Muscle of arm (tissue), 14 donors: ENCODE measurements at places on chromosomes 2 and 18.

GRCh38 chr2:233410196-233410760 is 56.0 kb downstream of the DGKD start:
- no peak for DNase-seq

GRCh38 chr2:47360927-47361326 is 42.0 kb upstream of the MSH2 start:
- no peak for DNase-seq

- no peak for DNase-seq
Observed at GRCh38 chr2:86301711-86302202, 35.7 kb downstream of the REEP1 start.

GRCh38 chr2:127102521-127103242 is 4.3 kb downstream of the BIN1 start:
- no peak for DNase-seq

GRCh38 chr2:36425608-36426355 is 70.2 kb downstream of the CRIM1 start:
- DNase-seq = no peak

DNA sequence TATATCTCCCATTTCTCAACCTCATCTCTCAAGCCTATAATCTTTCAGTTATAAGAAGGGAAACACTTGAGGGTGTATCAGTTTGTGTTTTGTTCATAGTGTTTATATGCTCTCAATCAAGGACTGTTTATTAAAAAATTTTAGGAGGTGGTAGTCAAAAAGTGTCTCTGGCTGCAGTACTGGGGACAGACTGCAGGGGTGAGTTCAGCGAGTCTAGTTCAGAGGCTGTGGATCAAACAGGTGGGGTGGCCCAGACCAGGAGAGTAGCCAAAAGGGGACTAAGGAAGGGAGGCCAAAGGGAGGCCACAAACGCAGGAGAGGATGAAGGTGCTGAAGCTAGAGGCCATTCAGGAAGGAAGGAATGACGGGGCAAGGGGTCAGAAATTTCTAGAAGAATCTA is 136.3 kb downstream of the MSH2 start:
- DNase-seq = no peak

DNA sequence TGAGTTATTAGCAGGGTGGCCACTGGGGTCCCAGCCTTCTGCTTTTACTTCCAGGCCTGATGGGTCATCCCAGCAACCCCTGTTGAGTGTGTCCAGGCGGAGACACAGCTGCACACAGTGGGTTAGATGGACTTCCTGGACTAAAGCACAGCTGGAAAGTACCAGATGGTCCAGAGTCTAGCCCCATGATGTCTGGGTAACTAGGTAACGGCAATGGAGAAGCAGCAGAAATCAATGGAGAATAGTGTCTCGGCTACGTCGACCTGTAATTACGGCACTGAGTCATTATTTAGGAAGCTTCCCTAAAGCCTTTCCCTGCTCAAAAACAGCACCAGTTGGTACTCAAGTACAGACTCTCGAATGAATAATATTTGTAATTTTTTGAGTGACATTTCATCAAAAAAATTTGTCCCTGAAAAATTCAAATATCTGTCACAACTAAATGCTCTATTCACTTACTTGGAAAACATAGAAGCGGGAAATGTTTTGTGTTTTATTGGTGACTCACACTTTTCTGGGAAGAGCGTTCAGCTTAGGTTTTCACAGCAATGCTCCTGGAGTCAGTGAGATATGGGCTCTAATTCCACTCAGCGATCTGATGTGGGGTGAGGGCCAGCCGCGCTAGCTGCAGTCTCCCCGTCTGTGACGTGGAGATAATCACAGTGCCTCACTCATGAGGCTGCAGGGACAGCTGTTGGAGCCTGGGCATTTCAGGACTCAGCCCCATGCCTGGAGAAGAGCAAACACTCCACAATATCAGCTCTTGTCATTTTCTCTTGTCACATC is 16.2 kb upstream of the ARL4C start:
- no peak for DNase-seq

- DNase-seq = no peak
Observed at GRCh38 chr2:100136310-100136709, 6.1 kb downstream of the AFF3 start.

- DNase-seq = no peak
Observed at GRCh38 chr2:97914691-97915213, 81.0 kb downstream of the TMEM131 start.

- DNase-seq = no peak
Observed at GRCh38 chr2:71906357-71906973, 241.2 kb downstream of the CYP26B1 start.

DNA sequence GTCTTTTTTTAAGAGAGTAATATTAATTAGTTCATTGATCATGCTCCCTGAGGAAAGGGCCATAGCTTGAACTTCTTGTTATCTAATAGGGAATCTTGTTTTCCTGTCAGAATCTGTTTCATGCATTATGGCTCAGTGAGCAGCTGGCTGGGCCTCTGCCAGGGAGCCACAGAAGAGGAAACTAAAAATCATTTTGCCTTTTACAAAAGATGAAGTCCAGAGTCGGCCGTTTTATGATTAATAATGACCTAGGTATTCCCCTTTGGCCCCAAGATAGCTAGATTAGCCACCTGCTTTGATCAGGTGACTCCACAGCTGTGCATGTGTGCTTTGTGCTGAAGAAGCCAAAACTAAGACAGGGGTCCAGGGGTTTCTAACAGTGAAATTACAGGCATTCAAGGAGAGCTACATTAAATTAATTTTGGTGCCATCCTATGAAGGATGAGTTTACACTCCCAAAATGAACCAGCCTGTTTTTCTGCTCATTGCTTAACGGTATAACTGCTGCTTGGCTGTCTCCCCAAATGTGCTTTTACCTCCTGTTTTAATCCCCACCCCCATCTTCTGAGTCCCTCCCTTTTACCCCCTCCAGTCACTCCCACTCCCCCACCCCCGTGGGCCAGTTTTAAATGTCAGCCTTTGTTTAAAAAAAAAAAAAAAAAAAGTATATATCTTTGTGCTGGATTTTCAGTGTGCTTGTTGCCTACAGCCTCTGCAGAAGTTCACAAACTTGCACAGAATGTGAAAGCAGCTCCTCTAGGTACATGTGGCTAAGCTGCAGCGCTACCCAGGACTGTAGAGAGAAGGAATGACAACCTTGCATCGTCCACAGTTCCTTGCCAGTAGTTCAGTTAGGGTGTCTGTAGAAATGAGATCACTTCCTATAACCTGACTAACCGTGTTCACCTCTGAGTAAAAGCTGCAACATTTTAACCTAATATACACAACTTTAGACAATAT is 93.1 kb downstream of the CABLES1 start:
- DNase-seq = no peak

DNA sequence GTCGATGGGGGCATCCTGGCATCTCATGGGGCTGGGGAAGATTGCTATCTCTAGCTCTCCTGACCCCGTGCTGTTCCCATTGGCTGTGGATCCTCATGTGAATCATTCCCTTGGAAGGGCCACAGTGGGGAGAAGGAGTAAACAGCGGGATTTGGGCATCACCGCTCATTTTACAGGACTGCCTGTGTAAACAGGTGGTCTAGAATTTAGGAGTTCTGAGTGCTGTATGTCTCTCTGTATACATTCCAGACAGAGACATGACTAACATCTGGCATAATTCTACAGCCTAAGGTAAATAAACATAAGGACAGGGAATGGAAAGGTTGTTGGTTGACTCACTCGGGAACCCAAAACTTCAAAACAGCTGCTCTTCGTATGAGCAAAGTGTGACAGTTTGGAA is 92.7 kb downstream of the COPS8 start:
- no peak for DNase-seq

DNA sequence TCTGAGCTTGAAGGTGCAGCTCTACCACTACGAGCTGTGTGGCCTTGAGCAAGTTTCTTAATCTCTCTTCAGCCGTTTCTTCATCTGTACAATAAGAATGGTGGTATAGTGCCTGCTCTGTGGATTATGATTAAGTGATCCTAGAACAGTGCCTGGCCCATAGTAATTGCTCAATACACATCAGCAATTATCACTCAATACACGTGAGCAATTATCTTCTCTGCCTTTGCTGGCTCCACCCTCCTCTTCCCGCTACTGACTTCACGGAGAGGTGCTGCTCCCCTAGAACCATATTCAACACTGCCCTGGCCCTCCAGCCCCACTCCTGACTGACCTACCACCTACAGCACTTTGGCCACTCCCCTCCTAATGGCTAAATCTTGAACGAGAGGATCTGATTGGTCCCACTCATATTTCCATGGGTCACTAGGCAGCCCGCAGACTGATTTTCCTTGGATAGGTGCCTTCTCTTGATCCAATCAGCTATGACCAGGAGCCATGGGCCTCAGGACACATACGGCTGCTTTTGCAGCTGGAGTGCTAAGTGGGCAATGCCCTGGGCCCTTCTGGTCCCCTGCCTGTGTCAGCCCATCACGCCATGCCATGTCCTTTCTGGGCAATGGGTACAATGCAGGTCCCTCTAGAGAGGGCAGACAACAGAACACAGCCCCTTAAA is 77.5 kb downstream of the STPG4 start:
- DNase-seq = no peak

DNA sequence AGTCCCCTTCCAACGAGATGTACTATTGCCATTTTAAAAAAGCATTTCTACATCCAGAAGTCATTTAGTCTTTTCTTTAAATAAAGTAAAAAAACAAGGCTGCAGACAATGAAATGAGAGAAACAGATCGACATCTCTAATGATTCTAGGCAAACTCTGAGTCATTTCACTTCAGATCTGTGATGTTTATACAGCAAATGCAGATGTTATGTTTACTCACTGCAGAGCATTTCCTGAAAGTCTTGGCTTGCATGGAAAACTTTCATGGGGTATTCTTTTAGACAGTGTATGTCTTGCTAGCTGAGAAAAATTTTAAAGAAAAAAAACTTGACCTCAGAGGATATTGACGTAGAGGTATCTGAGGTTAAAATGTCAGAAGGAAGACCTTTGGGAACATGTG is 797.4 kb downstream of the CNTNAP5 start:
- no peak for DNase-seq

- no peak for DNase-seq
Observed at GRCh38 chr2:185665251-185665814, 73.3 kb upstream of the FSIP2 start.

DNA sequence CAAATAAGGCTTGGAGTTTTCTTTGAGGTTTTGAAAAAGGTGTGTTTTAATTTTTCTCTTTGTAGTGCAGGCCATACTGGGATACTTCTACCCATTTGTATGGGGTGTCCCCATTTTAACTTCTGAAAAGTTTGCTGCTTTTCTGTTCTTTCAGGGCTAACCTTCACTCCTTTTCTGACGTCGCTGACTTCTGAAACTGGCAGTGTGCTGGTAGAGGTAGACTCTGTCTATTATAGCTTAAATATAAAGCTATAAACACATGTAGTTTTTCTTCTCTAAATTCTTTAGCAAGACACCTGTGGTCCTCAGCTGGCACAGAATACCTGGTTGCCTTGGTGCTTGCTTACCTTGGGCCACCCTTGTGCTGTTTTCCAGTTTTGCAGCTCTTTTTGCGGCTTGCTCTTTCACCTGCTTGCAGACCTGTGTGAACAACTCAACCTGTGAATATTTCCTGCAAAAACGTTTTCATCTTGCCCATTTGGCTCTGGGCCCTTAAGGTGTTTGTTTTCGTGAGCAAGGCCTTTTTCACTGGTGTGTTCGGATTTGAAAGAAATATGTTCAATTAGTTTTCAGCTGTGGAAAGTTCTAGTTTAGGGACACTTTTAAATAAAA is 42.2 kb downstream of the PHLPP1 start:
- no peak for DNase-seq

GRCh38 chr18:22466608-22467395 is 49.1 kb upstream of the CTAGE1 start:
- no peak for DNase-seq

- no peak for DNase-seq
Observed at GRCh38 chr2:150142561-150142960, 344.9 kb downstream of the RND3 start.

DNA sequence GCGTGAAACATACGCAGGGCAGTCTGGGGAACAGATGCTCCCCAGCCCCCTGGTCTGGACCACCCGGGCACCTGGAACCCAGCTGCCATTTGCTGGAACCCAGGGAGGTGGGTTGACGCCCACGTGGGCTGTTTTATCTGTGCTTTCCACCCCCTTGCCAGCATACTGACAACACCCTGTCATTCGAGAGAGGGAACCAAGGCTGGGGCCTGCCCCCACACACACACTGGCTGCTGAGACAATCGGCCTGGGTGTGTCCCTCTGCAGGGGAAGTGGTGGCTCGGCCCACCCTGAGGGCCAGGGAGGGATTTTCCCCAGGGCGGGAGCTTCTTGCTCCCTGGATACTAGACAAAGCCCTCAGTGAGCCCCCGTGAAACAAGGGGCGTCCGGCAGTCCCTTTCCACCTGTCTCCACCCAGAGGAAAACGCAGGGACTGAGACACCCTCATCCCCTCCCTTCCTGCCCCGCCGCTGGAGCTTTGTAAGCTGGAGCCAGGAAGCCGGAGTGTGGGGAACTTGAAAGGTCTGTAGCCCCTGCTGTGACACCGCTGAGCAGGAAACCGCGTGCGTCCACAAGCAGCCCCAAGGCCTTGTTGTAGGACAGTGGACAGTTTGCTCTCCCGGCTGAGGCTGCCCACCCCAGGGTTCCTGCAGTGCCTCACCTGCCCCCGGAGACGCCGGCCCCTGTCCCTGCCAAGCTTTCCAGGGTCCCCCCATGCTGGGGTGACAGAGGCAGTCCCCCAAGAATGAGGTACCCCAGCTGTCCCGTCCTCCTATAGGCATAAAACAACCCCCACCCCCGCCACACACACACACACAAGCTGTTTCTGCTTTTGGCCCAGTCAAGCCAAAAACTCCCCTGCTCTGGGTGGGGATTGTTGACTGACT is 14.1 kb upstream of the KLF11 start:
- DNase-seq = no peak

- no peak for DNase-seq
Observed at GRCh38 chr18:24590946-24591345, 130.5 kb downstream of the HRH4 start.

GRCh38 chr18:43825768-43826167 is 548.5 kb upstream of the SYT4 start:
- DNase-seq = no peak

GRCh38 chr18:29594493-29594892 is 1417.6 kb upstream of the CDH2 start:
- DNase-seq = no peak

DNA sequence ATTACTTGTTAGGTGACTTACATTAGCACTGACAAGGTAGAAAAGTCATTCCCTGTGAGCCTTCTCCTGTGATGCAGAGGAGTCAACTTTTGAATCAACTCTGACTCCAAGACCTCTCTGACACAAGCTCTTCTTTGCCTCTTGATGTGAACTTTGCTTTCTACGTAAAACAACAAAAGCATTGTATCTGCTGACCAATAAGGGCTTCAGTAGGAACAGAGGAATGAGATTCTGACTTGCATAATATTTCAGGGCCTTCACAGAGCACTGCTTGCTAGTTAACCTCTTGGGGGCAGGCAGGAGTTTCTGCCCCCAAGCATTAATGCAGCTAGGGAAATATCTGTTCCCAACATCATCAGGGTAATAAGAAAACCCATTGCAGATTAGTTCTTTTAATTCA is 791.5 kb downstream of the BCL11A start:
- DNase-seq = no peak

- DNase-seq = no peak
Observed at GRCh38 chr18:47936952-47937351, 6.5 kb upstream of the SMAD2 start.
